ENCODE measurements at places on chromosomes 5 and 9.

- DNase-seq = no peak
These were observed 459.4 kb downstream of the ANXA1 start for GRCh38 chr9:73611032-73611431.

DNA sequence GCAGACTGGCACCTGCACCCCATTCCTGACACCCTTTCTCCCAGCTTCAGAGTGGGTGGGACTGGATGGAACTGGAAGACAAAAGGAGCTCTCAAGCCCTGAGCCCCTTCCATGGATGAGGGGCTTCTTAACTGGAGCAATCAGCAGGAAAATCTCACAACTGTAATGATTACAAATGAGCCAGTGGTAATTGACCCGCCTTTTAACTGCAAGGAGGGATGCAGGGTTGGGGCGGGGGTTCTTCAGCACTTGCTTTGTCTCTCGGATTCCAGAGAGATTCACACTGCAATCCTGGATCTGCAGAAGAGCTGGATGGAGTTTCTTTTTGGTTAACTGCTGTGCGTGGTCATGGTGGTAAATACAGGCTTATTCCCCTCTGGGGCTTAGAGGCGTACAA, 160.1 kb upstream of the SHB start:
- DNase-seq = no peak

GRCh38 chr5:32687499-32687831, 23.7 kb upstream of the NPR3 start:
- DNase-seq = no peak

GRCh38 chr5:40656766-40657165, 22.9 kb upstream of the PTGER4 start:
- DNase-seq = no peak

GRCh38 chr5:107196500-107197059, 474.2 kb downstream of the EFNA5 start:
- no peak for DNase-seq

- DNase-seq = no peak
These were observed 432.1 kb upstream of the RGMB start for GRCh38 chr5:98341038-98342032.

GRCh38 chr5:92613546-92613945, 967.5 kb downstream of the NR2F1-AS1 start:
- DNase-seq = no peak

- DNase-seq = no peak
These were observed 72.0 kb upstream of the RAI14 start for GRCh38 chr5:34584165-34584564.

- DNase-seq = no peak
These were observed 106.0 kb downstream of the FRMD3 start for GRCh38 chr9:83432104-83432627.

DNA sequence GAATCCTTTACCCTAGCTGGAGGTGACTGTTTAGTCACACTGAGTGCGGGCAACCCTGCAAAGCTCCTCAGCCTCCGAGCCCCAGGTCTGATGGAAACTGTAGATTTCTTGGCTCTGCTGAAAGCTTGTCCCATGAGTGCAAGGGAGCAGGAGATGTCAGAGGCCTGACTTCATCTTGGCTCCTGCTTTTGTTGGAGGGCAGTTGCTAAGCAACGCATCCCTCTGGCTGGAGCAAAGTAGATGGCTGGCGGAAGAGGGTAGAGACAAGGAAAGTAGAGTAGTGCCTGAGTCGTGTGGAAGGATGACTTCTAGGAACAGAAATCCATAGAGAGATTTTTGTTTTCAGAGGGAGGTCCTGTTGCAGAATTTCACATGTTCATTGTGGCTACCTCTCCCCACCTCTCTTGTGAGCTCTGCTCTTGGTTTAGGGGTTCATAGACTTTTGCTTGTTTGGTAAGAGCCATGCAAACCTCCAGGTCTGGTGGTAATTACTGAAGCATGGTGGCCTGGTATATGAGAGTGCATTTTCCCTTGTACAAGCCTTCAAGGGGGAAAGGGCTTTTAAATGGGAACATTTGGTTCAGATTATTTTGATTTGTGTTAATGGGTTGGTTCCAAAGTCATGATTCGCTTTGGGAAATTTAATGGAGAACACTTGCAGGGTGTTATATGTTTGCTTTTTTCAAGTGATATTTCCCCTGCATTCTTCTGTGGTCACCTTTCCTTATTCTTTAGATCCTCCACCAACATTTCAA, 71.5 kb downstream of the ARHGAP26 start:
- no peak for DNase-seq

DNA sequence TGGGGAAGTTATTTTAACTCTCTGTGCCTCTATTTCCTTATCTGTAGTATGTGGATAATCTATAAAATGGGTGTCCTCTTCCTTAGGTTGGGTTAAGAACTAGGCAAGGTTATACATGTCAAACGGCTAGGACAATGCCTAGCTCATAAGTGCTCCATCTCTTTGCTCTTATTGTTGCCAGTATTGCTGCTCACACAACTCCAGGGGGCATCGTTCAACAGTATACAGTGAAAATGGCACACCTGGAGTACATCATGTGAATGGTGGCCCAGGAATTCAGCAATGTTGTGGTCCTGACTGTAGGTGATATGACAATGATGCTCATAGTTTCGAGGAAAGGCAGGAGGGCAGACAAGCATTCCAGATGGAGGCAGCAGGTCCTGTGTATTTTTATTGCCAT, 30.1 kb downstream of the SLIT3 start:
- DNase-seq = no peak

DNA sequence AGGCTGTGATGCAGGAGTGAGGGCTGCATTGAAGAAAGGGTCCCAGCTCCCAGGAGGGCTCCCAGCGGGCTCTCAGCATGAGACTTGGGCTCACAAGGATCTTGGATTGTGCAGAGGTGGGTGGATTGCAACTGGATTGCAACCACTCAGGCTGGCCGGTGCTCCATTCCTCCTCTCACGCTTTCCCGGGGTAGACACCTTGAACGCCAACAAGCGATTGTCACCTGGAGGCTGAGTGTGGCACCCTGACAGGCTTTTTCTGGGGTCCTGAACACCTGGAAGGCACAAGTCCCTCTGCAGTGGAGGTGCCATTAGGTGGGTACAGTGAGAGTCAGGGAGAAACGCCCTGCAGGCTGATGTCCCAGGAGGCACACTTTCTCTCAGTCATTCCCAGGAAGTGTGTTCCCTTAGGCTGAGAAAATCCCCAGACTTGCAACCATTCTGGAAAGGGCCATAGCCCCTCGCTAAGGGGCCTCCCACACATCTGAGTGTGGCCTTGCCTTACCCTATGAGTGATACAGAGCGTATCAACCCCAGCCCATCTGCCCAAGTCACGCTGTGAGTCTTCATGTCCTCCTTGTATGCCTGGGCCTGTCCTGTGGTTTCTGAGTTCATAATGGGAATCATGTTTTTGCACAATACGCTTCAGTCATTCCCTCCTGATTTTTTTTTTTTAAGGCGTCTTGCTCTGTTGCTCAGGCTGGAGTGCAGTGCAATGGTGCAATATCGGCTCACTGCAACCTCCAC, 488.1 kb downstream of the IRX1 start:
- DNase-seq = no peak

GRCh38 chr5:112560371-112560770, 141.3 kb upstream of the EPB41L4A start:
- no peak for DNase-seq

GRCh38 chr5:159249158-159249557, 13.9 kb upstream of the UBLCP1 start:
- no peak for DNase-seq

DNA sequence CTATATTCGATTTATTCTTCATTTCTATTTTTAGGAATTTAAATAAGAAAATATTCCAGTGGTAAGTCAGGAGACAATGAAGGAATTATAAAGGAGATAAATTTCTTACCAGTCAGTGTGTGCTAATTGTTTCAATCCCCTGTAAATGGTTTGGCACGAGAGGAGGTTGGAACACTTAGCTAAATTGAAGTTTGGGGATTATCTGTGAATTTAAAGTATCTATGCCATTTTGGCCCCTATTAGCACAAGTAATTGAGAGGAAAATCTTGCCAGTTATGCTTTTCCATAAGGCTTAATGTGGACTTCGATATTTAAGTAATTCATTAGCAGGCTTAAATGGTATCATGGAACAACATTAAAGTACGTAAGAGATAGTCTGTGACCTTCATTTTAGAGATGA, 860.8 kb downstream of the PTPRD start:
- DNase-seq = no peak

- DNase-seq = no peak
These were observed 293.6 kb upstream of the TNC start for GRCh38 chr9:115411516-115411915.

DNA sequence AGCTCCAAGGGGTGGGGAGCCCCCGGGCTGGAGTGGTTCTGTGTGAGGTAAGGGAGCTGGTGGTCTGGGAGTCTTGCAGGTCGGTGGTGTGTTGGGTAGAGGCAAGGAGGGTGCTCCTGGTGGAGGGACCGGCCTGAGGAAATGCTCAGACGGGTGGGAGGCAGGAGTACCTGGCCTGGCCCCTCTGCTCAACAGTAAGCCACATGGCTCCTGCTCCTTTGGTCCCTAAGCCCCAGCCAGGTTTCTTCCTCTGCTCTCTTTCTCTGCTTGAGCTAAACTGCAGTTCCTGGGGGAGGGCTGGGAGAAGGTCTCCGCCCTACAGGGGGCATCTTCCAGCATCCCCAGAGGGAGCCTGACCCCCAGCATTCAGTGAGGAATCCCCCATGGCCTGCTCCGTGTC, 17.2 kb downstream of the TSPAN17 start:
- DNase-seq = no peak

- DNase-seq = no peak
These were observed 105.2 kb downstream of the CDK5RAP2 start for GRCh38 chr9:120474591-120475243.

DNA sequence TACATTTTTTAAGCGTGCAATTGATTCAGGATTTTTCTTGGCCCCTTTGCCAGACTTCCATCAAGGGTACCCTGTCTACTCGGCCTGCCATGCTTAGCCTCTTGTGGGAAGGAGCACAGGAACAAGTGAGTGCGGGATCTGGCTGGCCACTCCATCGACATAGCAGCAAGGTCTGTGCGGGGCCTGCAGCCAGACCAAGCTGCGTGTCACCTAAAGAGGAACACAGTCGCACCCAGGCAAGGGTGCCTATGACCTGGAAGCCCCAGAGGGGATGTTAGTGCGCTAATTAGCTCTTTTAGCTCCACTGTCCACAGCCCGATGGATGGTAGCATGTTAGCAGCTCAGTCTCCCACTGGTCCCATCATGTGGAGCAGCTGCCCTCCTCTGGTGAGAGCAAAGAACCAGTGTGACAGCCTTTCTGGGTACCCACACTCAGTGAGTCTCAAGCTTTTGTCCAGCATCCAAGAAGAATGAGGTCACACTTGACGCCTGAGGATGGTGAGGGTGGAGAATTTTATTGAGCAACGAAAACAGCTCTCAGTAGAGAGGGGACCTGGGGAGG, 38.7 kb downstream of the FTMT start:
- no peak for DNase-seq

GRCh38 chr9:92245005-92245797, 48.3 kb downstream of the IARS1 start:
- DNase-seq = no peak

GRCh38 chr9:38125889-38126288, 56.9 kb upstream of the SHB start:
- no peak for DNase-seq

DNA sequence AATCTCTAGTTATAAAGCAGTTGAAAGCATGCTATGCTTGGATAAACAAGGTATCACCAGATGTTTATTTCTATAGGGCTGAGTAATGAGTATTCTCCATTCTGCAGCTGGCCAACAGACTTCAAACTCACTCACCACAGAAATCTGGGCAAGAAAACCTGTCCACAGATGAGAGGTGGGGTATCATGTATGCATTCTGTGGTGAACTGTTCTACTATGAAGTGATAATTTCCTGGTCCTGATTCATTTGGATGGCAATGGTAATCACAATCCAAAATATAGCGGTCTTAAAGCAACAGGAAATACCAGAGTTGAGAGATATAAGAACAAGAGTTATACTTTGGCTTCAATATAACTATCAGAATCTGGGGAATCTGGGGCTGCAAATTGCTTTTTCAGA, 65.9 kb upstream of the EFNA5 start:
- DNase-seq = no peak

DNA sequence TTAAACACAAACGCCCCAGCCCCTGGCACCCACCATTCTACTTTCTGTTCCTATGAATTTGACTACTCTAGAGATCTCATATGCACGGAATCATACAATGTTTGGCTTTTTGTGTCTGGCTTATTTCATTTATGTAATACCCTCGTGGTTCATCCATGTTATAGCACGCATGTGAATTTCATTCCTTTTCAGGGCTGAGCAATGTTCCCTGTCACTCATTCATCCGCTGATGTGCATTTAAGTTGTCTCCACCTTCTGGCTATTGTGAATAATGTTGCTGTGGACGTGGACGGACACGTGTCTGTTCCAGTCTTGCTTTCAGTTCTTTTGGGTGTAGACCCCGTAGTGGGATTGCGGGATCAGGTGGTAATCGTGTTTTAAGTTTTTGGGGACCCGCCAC, 79.9 kb upstream of the BARHL1 start:
- no peak for DNase-seq

DNA sequence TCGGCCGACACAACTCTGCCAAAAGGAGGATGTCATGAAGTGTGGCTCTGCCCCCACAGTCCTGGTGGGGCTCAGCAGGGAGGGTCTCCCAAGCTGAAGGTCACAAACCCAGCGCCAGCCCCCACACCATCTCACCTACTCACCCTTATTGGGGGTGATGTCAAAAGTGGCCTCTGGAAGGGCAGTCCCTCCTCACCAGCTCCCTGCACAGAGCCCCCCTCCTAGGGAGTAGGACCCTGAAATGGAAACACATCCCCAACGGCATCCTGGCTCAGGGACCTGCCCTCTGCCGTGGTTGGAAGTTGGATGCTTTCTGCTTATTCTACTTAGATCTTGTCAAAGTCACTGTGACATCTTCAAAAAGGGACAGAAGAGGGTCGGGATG, 89.5 kb downstream of the NSUN2 start:
- DNase-seq = no peak

GRCh38 chr9:105535920-105536668, 21.8 kb upstream of the FKTN start:
- DNase-seq = no peak

Measured in HEK293T (cell line).